ENCODE measurements at places on chromosomes 6 and 20. TPM values are rescaled to one million over a fixed set of nuclear protein-coding genes. Genes with fewer than 3 reads are reported as not detected.

GPR6 gene
- total RNA-seq = not detected

TNF gene
- total RNA-seq = not detected

VSX1 gene
- total RNA-seq = not detected

SDC4 gene
- total RNA-seq = 78.1 TPM

FAXC gene
- 0.26 TPM for total RNA-seq

MUC22 gene
- total RNA-seq = not detected

ISM1 gene
- total RNA-seq = under 0.01 TPM

DEFB124 gene
- total RNA-seq = not detected

LPA gene
- not detected for total RNA-seq

SEMG1 gene
- not detected for total RNA-seq

LY86 gene
- total RNA-seq = not detected

THEMIS gene
- total RNA-seq = not detected

DACT2 gene
- total RNA-seq = not detected

BTN1A1 gene
- not detected for total RNA-seq

LGSN gene
- not detected for total RNA-seq

PKHD1 gene
- total RNA-seq = not detected

DCDC2 gene
- not detected for total RNA-seq

APMAP gene
- total RNA-seq = 96.0 TPM

TRIM10 gene
- not detected for total RNA-seq

TENT5A gene
- 23.2 TPM for total RNA-seq

BTNL2 gene
- total RNA-seq = not detected

LPIN3 gene
- total RNA-seq = 4.6 TPM

PTCRA gene
- total RNA-seq = not detected

JPH2 gene
- total RNA-seq = under 0.01 TPM

CFB gene
- total RNA-seq = 56.8 TPM

FOXS1 gene
- not detected for total RNA-seq

BTBD9 gene
- 8.0 TPM for total RNA-seq

EPPIN gene
- total RNA-seq = not detected

EYS gene
- total RNA-seq = not detected

MTO1 gene
- 40.2 TPM for total RNA-seq

BHLHE23 gene
- total RNA-seq = not detected

TBX18 gene
- 8.2 TPM for total RNA-seq

CCN2 gene
- total RNA-seq = 145 TPM

RAB23 gene
- 24.7 TPM for total RNA-seq

ARFGEF3 gene
- total RNA-seq = under 0.01 TPM

CPXM1 gene
- total RNA-seq = 1.0 TPM

CST1 gene
- not detected for total RNA-seq

NRN1 gene
- 0.09 TPM for total RNA-seq

NKAIN2 gene
- total RNA-seq = not detected

SIRPG gene
- total RNA-seq = not detected

FAM110A gene
- 1.9 TPM for total RNA-seq

TPBG gene
- 26.8 TPM for total RNA-seq

SLC26A8 gene
- not detected for total RNA-seq

METTL24 gene
- total RNA-seq = 0.16 TPM

ARMC12 gene
- 0.32 TPM for total RNA-seq

UBE2V1 gene
- total RNA-seq = 28.1 TPM

FAM83C gene
- not detected for total RNA-seq

PACRG gene
- total RNA-seq = 0.16 TPM

HTR1E gene
- total RNA-seq = not detected

RIN2 gene
- total RNA-seq = 49.5 TPM

PXDC1 gene
- total RNA-seq = 24.9 TPM

Measured in bronchial smooth muscle cell (primary cell).